ENCODE measurements at places on chromosomes 11 and 22.
A peak's percentile ranks its signal among the peaks of the same experiment; 100 is the strongest.

DNA sequence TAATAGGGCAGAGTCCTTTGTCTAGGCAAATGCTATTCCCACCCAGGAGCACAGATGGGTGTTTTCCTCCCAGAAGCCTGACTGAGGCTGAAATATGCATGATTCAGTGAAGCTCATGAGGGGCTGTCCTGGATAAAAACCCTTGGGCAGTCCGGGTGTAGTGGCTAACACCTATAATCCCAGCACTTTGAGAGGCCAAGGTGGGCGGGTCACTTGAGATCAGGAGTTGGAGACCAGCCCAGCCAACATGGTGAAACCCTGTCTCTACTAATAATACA lies 48.6 kb upstream of the LMO2 start:
- DNase-seq = no peak

GRCh38 chr11:65863889-65864705 lies 3.9 kb downstream of the MUS81 start:
- no peak for DNase-seq

GRCh38 chr11:130115218-130115617 lies 44.4 kb upstream of the ST14 start:
- DNase-seq = peak; percentile 41

GRCh38 chr11:27660171-27660570 lies 40.1 kb downstream of the BDNF start:
- no peak for DNase-seq

GRCh38 chr22:29750559-29751538 lies 16.0 kb downstream of the ZMAT5 start:
- DNase-seq = peak; percentile 24

DNA sequence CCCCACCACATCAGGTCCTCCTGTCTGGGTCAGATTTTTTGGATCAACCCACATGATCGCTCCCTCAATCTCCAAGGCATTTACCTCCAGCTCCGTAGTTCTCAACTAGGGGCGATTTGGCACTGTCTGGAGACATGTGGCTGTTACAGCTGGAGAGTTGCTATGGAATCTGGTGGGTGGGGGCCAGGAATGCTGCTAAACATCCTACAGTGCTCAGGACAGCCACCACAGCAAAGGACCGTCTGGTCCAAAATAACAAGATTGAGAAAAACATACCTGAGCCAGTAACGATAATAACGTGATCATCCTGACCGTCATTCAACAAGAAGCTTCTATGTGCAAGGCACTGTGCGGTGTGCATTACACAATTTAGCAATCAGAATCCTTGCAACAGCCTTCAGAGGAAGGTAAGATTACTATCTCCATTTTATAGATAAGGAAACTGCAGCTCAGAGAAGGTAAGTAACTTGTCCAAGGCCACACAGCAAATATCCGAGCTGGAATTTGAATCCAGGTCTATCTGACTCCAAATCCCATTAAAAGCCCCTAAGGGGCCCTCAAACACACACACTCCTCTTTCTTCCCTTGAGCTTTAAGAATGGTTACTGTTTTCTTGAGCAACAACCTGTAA lies 14.3 kb upstream of the CRY2 start:
- no peak for DNase-seq

DNA sequence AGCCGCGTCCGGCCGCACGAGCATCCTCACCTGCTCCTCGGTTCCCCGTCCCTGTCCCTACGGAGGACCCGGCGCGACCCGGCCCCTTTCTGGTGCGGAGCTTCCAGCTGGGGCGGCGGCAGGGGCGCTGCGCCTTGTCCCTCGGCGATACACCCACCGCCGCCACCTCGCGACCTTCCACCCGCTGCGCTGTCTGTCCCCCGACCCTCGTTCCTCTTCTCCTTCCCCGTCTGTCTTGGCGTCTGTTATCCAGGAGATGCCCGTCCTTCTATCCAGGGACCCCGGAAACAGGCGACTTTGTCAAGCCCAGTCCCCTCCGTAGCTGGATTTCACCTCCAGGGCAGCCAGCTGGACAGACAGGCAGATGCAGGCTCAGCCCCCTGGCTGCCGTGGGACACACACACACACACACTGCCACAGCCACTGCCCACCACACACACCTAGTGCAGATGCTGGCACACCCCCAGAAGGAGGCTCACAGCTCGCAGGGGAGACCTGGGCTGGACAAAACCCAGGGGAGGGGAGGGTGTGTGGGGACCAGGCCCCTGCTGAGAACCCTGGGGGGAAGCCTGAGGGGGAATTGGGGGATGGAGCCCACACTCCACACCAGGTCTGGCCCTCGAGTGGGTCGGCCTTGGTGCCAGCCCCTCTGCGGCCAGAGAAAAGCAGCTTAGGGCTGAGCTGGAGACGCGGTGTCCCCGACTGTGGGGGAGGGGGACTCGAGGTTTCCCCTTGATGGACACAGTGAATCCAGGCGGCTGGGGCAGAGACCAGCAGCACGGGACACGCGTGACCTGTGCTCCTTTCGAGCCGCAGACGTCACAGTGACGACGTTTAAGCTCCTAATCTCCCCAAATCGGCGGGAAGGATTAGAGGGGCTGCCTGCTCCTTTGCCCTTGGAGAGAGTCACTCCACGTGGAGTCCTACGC lies 788 bp downstream of the DRD4 start:
- no peak for DNase-seq

- DNase-seq = no peak
Observed at GRCh38 chr22:44444341-44445306, 53.4 kb downstream of the RTL6 start.

DNA sequence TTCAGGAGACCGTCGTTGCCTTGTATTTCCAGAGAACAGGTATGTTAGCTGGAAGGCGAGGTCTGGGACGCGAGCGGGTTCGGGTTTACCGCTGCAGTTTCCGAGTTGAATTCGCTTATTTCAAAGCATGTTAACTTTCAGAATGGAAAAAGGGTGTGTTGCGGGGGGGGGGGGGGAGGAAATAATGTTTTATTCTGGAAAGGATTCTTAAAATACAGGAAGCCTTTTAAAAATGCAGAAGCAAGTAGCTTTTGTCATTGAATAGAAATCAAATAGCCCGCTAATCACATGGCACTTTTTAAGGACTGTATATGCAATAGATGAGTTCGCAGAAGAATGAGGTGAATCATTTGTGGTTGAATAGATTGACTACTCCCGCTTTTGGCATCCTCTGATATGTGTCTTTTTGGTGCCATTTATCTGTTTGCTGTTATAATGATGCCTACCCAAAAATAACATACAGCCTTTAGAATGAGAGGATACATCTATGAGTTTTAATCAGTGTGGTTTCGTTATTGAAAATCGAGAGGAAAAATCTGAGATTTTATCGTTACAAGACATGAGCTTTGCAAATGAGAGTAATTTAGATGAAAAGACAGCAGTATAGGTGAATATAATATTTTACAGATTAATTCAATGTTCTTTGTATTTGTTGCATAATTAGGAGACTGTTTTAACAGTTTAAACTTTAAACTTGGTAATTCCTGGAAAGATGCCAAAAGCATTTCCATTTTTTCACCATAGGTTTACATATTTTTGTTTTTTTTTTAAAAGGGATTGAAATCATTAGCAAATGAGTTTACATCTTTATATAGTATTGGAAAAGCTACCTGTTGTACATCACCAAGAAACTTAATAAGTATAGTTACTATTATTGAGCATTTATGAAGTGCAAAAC lies 1.7 kb downstream of the PDE3B start:
- DNase-seq = peak; percentile 31

- DNase-seq = no peak
Observed at GRCh38 chr11:57463671-57464538, 3.6 kb downstream of the RTN4RL2 start.

GRCh38 chr11:98772893-98773292 lies 247.9 kb upstream of the CNTN5 start:
- no peak for DNase-seq

GRCh38 chr22:46894851-46895640 lies 132.6 kb downstream of the TBC1D22A start:
- DNase-seq = no peak

- DNase-seq = no peak
Observed at GRCh38 chr22:38618682-38619081, 37.5 kb downstream of the FAM227A start.

DNA sequence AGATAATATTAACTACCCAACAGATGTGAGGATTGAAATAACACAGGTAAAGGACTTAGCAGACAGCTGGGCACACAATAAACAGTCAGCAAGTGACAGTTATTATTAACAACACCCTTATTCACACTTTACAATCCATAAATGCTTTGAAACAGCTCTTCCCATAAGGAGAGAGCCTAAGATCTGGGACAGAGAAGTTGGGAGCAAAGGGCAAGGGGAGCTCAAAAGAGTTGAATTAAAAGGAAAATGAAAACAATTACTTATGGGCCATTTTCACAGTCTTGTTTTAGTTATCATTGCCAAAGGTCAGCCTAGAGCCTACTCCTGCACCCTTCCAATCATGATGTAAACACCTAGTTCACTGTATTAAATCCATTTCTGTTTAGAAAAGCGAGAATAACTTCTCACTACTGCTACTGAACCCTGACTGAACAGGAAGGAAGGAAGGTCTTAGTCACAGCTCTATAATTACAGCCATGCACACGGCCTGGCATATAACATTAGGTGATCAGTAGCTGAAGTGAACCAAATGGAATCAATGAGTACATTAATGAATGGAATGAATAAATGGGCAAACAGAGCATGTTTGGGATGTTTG lies 111.3 kb downstream of the PLEKHA7 start:
- DNase-seq = no peak

DNA sequence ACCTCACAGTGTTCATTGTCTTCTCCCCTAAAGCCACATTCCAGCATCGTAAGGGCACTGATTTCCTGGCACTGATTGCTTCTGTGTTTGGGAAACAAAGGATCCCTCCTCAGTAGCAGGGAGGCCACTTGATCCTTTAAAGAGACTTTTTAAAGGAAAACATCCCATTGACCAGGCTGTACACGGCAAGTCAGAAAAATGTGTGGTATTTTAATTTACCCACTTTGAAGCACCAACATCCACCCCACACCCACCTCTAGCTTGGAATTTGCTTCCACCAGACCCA lies 364.9 kb downstream of the SHANK2 start:
- DNase-seq = no peak

GRCh38 chr11:47394050-47394321 lies 14.4 kb upstream of the SLC39A13 start:
- no peak for DNase-seq

DNA sequence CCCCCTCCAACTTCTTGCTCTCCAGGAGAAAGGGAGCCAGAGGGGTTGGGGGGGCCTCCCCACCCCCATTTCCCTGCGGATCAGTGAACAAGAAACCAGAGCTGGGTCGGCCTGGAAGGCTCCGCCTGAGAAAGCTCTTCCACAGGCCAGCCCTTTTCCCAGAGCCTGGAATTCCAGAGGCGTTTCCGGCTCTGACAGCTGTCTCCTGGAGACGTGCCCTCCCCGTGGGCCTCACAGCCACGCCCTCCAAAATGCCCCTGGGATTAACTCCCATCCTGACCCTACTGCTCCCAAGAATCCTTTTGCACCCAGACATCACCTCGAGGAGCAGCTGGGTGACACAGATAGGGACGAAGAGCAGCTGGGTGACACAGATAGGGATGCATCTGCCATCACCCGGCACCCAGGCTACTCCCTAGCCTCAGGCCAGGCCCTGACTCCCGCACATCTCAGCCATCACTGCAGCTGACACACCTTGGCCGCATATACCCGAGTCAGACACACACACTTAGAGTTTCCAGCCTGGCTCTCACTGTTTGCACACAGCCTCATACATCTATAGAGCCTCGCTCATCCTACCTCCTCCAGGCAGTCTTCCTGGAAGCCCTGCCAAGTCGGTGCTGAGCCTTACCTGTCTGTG lies 7.6 kb upstream of the CDC42EP1 start:
- peak; percentile 55 for DNase-seq

DNA sequence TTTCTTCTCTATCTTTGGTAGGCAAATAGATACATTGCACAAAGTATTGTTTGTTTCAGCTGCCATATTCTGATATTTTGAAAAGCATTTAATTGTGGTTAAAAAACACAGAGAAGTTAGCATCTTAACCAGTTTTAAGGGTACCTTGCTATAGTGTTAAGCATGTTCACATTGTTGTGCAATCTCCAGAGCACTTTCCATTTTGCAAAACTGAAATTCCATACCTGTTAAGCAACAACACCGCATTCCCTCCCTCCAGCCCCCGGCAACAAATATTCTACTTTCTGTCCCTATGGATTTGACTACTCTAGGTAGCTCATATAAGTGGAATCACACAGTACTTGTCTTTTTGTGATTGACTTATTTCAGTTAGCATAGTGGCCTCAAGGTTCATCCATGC lies 33.9 kb downstream of the CNTF start:
- no peak for DNase-seq

- no peak for DNase-seq
Observed at GRCh38 chr11:8301622-8302021, 37.9 kb upstream of the LMO1 start.

DNA sequence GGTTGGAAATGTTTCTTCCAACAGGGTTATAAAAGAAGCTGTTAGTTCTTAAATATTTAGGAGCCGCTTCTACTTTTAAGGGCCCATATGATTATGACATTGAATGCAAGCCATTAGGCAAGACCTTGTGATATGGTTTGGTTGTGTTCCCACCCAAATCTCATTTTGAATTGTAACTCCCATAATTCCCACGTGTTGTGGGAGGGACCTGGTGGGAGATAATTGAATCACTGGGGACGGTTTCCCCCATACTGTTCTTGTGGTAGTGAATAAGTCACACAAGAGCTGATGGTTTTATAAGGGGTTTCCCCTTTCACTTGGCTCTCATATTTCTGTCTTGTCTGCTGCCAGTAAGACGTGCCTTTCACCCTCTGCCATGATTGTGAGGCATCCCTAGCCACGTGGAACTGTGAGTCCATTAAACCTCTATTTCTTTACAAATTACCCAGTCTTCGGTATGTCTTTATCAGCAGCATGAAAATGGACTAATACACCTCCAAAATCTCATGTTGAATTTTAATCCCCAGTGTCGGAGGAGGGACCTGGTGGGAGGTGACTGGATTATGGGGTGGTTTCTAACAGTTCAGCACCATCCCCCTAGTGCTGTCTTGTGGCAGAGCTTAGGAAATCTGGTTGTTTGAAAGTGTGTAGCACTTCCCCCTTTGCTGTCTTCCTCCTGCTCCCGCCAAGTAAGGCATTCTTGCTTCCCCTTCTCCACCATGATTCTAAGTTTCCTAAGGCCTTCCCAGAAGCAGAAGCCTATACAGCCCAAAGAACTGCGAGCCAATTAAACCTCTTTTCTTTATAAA lies 4.3 kb downstream of the CD59 start:
- no peak for DNase-seq

GRCh38 chr11:10197091-10197490 lies 96.9 kb downstream of the SBF2 start:
- DNase-seq = peak; percentile 28
